CD8-positive, alpha-beta T cell (primary cell): ENCODE measurements at places on chromosomes 13 and 19.
A peak's percentile ranks its signal among the peaks of the same experiment; 100 is the strongest.

GRCh38 chr19:38394488-38394887 lies 6.0 kb downstream of the SPRED3 start:
- DNase-seq, result peak; percentile 75

GRCh38 chr19:23758187-23759074 lies at the start of gene ZNF681:
Gene ZNF681, minus strand, starts transcription at chr19:23758891. Its CDS starts 142 bp downstream, at chr19:23758749.
- DNase-seq, result peak; percentile 76

GRCh38 chr19:35365303-35365702 lies 5.6 kb upstream of the GPR42 start:
- DNase-seq, result no peak

- DNase-seq, result no peak
Observed at GRCh38 chr19:40791349-40791748, 7.6 kb upstream of the EGLN2 start.

DNA sequence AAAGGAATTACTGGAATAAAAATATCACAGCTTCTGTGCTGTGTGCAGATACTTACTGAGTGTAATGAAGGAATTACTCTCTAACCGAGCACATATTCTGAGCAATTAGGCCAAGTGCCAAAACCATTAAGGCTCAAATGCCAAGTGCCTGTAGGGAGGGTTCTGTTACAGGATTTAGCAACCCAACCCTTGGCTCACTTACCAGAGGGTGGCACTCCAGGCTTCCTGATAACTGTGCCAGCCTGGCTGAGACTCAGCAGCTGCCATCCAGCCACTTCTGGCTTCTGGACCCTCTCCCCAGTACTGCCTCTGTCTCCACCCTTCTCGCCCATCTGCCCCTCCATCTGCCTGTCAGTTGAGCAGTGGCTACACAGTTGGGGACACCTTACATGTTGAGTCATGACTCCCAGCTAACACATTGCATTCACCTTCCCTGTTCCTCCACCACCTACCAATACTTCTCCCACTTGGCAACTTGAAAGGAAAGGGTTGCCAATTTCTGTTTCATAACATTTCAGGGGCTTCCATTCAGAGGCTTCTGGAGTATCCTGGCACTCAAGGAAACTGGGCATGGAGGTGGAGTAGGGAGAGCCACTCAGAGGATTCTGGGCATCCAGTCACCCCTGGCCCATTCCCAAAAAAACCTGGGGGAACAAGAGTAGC lies 110.5 kb downstream of the COG6 start:
- no peak for DNase-seq

DNA sequence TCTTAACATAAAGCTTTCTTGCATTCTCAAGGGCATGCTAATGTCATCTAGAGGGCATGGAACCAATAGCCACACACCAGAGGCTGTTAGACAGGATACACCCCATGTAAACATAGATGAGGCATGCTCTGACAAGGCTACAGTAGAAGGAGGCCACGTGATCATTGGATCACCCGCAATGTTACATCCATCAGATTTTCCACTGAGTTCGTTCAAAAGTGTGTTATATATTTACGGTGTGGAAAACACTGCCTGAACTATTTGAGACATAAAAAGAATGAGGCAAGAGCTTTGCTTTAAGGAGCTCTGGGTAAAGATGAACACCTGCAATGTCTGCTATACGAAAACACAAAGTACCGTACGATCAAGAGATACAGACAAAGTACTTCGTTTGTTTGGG lies 817.5 kb upstream of the SLC10A2 start:
- DNase-seq, result no peak

- no peak for DNase-seq
Observed at GRCh38 chr19:14479309-14479974, 4.3 kb upstream of the PTGER1 start.

DNA sequence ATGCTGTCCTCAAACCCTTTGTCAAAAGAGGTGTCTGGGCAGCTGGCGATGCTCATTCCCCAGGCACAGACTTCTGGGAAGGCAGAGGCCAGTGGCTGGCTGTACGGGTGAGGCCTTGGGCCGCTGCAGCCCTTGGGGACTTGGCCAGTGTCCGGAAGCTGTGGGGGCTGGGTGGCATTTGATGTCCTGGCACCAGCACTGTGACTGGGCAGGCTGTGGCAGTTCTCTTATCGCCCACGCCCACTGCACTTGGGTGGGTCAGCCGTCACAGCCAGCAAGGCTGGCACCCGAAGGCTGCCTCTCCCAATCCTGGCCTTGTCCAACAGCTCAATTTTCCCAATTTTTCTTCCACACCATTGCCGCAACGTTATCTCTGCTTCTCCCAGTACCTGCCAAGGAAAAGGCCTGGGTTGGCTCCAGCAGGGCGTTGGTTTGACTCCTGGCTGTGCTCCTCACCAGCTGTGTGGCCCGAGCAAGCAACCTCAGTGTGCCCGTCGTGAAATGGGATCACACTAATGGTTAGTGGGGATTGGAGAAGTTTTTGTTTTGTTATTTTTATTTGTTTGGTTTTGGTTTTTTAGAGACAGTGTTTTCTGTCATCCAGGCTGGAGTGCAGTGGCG lies 12.7 kb upstream of the SLC44A2 start:
- DNase-seq, result no peak

DNA sequence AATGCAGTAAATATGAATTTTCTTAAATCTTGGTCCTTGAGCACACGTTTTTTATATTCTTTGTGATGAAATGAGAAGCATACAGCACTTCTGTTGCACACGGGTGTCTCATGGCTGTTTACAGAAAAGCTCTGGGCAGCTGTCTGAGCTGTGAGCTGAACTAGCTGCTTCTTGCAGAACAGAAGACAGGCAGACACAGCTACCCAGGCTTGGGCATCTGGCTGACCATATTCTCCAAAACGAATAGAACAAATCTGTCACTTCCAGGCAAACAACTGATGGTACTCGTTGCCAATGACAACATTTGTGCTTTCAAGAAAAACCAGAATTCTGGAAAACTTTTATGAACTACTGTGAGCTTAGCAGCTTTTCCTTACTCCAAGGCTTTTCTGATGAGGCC lies 16.2 kb downstream of the PCID2 start:
- DNase-seq, result no peak

GRCh38 chr19:13366529-13367143 lies 139.6 kb downstream of the CACNA1A start:
- no peak for DNase-seq

- DNase-seq, result no peak
Observed at GRCh38 chr13:27001705-27002104, 169.9 kb downstream of the USP12 start.

GRCh38 chr19:35146746-35147459 lies 3.8 kb downstream of the FXYD7 start:
- DNase-seq, result no peak
